Stimulated activated CD4-positive, alpha-beta T cell treated with anti-CD3 and anti-CD28 coated beads, TNF-alpha, amount 100 ng/mL, for 48 hours (primary cell): ENCODE measurements at places on chromosomes 3 and 15.

DNA sequence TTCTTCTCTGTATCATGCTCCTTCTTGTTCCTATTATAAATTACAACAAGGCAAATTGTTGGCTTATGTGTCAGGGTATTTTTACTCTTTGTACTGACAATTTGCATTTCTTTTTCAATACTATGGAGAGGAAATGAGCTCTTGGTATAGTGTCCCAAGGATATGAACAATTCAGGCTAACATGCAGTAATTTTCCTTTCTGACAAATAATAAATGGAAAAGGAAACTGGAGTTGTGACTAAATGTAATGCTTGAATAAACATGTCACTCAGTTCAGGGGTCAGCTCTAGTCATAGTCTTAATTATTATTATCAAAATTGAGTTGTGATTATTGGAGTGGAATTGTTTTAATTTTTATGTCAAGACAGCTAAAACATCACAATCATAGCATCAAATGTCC, 256.0 kb upstream of the ZPLD1 start:
- DNase-seq: no peak

DNA sequence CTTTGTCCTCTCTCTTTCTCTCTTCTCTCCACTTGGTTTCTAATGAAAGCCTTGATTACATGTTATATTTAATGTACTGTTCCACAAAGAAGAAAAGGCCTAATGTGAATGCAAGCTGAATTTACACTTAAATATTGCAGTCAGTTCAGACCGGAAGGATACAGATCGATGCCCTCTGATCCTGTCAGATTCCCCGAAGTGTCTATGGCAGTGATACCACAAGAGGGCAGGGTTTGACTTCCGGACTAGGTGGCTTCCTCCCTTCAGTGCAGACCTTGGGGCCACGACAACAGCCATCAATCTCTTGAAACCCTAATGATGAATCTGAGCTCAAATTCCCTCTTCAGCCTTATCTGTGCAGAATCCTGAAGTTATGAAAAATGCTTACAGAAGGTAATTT, 29.5 kb downstream of the AGTR1 start:
- DNase-seq: no peak

GRCh38 chr3:172390792-172391191, 57.5 kb downstream of the GHSR start:
- no peak for DNase-seq

DNA sequence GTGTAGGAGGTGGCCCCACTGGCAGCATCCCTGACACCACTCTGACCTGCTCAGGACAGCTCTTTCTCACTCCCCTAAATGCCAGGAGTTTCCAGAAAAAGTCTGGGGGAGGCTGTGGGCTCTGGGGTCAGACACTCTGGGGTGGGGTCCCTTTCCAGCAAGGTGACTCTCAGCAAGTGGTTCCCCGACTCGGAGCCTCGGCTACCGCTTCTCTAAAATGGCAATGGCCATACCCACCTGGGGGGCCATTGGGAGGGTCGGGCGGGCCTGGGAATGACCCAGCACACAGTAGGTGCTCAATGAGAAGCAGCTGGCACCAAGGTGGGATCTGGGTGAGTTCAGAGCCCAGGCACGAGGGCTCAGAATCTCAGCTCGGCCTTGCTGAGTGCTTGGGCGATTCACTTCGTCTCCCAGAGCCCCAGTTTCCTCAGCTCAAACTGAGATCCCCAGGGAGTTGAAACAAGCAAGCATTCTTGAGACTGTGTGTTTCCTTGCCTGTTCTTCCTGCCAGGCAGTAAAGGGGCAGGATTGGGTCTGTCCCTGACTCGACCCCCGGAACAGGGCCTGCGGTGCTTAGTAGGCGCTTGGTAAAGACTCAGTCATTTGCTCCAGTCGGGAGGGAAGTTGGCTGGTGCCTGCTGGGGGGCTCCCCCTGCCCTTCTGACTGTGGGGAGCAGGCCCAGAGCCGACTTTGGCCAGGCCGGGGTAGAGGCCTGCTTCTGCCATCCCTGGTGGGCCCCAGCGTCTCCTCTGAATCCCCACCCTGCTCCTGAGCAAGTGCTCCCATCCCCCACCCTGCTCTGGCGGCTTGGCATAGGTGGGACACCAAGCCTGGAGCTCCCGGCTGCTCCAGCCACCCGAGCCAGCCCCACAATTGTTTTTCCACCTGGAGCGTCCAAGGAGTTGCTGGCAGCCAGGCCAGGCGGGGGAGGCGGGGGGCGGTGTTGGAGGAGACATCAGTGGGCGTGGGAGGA, 32.9 kb upstream of the FBLN2 start:
- no peak for DNase-seq

DNA sequence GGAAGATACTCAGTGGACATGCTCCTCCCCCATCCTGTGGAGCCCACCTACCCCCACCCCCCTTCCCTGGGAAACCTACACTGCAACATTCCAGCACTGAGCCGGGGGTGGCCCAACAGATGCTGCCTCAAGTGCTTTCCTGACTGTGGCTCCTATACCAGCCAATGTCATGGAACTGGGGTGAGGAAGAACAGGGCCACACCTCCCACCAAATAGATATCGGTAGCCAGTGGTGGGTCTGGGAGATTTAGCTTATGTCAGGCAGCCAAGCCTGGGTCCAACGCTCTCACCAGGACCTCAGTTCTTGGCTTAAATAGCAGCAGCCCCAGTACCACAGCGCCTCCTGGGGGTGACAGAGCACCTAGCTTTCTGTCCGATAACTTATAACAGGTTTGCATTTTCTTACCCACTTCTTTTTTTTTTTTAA, 30.3 kb downstream of the CDC25A start:
- DNase-seq: peak; percentile 32

GRCh38 chr3:77038468-77038929, 1.4 kb upstream of the ROBO2 start:
- DNase-seq: no peak

- no peak for DNase-seq
Measured at GRCh38 chr3:54771050-54771449, 156.8 kb downstream of the LRTM1 start.

DNA sequence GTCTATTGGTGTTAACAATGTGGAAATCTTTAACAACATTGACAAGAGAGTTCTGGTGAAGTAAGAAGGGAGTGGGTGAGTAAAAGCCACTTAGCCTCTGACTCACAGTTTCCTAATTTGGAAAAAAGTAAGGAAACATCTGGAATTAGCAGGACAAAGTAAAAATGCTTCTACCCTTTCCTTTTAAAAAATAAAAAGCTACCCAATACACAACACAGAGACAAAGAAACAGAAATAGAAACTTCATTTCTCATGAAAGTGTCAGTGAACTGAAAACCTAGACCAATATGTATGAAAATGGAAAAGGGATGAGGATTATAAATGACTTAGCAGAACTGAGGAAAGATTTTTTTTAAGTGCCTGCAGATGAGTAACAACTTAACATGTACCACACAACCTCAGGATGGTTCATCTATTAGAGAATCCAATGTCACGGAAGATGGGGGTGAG, 65.4 kb downstream of the SSR3 start:
- DNase-seq: no peak
